Aorta (tissue), 5 donors: ENCODE measurements at places on chromosomes 11 and 22. TPM values are rescaled to one million over a fixed set of nuclear protein-coding genes. Genes with fewer than 3 reads are reported as not detected.
A peak's percentile ranks its signal among the peaks of the same experiment; 100 is the strongest.

- no peak for DNase-seq
Observed at GRCh38 chr11:123406441-123407129, 23.5 kb upstream of the GRAMD1B start.

Gene VSIG10L2
- 0.48 TPM for total RNA-seq

DNA sequence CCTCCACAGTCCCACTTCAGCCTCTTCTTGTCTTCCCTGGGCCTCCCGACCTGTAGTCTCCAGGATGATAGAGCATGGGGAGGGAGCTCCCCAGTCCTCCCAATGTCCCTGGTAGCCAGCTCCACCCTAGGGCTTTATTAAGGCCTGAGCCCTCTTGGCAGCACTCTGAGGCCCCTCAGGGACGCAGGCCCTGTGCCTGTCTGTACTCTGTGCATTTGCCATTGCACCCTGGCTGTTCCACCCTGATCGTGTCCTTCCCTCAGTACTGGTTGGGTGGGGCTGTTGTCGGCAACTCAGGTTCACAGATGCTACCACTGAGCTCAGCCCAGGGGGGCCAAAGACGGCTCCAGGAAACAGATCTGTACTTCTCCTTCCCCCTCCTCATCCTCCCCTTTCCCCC is 7.2 kb downstream of the SSTR3 start:
- DNase-seq = peak; percentile 36

GRCh38 chr22:39268645-39269044 is 23.9 kb upstream of the PDGFB start:
- no peak for DNase-seq

GRCh38 chr11:35892166-35892565 is 51.7 kb upstream of the LDLRAD3 start:
- no peak for DNase-seq

Gene OR52E6
- not detected for total RNA-seq
